ENCODE measurements at places on chromosomes 11 and 22.

DNA sequence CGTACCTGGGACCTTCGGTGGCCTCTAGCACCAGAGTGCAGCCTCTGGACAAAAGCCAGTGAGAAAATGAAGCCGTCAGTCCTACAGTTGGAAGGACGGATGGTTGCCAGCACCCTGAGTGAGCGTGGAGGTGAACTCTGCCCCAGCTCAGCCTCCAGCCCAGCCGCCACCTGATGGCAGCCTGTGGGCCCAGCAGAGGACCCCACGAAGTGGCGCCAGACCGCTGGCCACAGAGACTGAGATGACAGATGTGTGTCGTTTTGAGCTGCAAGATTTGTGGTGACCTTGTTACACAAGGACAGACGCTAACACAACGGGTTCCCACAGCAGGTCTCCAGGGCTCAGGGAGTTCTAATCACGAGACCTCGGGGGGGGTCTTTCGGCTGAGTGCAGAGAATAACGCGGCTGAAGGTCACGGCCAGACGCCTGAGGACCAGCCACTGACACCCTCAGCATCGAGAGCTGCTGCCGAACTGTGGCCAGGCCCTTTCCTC is 75.0 kb downstream of the BRD1 start:
- DNase-seq, result no peak

DNA sequence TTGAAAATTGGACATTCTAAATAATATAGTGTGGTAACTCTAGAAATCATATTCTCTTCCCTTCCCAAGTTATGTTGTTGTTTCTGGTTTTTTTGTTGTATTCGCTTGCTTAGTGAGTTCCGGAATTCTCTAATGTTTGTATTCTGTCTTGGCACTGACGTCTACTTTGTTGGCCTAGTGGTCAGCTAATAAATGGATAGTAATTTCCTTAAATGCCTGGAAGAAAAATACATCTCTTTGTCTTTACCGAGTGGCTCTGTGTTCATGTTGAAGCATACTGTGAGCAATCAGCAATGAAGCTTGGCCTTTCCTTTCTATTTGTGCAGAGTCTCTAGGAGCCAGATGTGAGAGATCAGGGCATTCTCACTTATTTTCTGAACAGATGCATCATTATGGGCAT is 1225.7 kb downstream of the JRKL start:
- no peak for DNase-seq

DNA sequence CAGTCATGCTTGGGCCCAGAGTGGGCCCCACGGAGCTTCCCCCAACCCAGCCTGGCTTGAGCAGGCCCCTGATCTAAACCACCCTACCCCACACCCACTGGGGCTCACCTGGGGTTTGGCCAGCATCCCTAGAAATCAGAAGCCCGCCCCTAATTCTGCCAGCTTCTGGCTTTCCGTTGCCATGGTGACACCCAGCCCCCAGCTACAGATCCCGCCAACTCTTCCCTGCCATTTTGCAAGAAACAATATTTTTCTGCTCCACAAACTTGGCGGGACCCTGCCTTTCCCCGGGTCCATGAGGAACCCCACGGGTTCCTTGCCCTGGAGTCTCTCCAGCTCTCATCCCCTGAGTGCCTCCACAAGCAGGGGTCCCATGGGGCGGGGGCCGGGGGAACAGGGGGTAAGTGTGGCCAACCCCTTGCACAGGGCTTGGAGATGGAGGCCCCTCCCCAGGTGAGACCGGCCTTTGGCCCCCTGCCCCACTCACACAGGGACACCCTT is 90.0 kb downstream of the CDKN1C start:
- DNase-seq, result no peak

GRCh38 chr11:977830-978720 is 52.4 kb downstream of the AP2A2 start:
- DNase-seq, result no peak

DNA sequence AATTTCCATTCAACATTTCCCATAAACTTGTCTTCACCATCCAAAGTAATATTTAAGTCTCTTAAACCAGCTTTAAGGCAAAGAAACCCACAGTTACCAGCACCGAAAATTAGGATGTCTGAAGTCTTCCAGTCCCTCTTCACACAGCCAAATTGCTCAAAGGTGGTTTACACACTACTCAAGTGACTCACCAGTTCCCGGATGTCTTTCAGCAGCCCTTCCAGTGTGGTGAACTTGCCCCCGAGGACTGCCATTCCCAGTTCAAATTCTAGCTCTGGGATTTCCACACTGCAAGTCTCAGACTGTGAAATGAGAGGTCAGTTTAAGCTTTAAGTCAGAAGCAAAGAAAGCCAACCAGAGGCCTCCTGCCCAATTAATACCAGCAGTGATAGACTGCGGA is 5.1 kb downstream of the ZPR1 start:
- no peak for DNase-seq

GRCh38 chr11:73584831-73585230 is 13.1 kb downstream of the FAM168A start:
- no peak for DNase-seq

- no peak for DNase-seq
Observed at GRCh38 chr11:74457356-74457755, 10.0 kb downstream of the KCNE3 start.

GRCh38 chr11:3123761-3124733 is 41.1 kb downstream of the OSBPL5 start:
- no peak for DNase-seq

DNA sequence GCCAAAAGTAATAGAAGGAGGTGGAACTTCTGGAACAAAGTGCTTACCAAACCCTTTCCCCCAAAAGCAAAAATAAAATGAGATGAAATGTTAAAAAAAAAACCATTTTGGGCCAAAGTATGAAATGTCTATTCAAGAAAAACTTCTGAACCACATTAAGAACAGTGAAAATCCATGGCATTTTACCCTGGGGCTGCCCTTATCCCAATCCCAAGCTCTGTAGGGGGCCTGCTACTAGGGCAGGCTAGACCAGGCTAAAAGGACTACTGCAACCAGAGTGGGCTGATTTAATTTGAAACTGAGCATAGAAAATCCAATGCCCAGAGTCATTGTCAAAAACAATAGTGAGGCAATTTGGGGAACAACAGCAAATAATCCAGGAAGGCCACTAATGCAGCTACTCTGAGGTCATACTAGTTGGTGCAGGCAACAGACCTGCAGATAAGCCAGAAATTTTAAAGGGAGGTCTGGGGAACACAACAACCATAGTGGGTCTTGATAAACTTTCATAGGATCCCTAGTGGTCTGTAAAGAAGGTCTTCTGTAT is 99.4 kb downstream of the RELT start:
- no peak for DNase-seq

- no peak for DNase-seq
Observed at GRCh38 chr11:101870510-101870909, 44.3 kb upstream of the CEP126 start.

- no peak for DNase-seq
Observed at GRCh38 chr22:22856364-22856763, 31.3 kb upstream of the IGLL5 start.

GRCh38 chr22:29078036-29078868 is 5.4 kb downstream of the KREMEN1 start:
- no peak for DNase-seq

GRCh38 chr11:69983897-69984438 is 94.1 kb upstream of the ANO1 start:
- DNase-seq, result no peak

DNA sequence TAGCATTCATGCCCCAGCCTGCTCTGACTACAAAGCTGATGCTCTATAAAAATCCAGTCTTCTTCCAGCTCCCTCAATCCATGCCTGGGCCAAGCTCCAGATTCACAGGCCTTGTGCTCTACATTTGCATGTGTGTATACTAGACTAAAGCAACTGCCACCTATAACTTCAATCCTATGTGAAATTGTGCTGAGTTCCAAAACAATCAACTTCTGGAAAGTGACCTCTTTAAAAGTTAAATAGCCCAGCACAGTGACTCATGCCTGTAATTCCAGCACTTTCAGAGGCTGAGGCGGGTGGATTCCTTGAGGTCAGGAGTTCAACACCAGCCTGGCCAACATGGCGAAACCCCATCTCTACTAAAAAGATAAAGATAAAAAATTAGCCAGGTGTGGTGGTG is 114.3 kb upstream of the ZC3H12C start:
- no peak for DNase-seq

- no peak for DNase-seq
Observed at GRCh38 chr11:77117492-77117891, 10.6 kb upstream of the MYO7A start.

- no peak for DNase-seq
Observed at GRCh38 chr11:61616434-61616833, 35.6 kb upstream of the SYT7 start.

DNA sequence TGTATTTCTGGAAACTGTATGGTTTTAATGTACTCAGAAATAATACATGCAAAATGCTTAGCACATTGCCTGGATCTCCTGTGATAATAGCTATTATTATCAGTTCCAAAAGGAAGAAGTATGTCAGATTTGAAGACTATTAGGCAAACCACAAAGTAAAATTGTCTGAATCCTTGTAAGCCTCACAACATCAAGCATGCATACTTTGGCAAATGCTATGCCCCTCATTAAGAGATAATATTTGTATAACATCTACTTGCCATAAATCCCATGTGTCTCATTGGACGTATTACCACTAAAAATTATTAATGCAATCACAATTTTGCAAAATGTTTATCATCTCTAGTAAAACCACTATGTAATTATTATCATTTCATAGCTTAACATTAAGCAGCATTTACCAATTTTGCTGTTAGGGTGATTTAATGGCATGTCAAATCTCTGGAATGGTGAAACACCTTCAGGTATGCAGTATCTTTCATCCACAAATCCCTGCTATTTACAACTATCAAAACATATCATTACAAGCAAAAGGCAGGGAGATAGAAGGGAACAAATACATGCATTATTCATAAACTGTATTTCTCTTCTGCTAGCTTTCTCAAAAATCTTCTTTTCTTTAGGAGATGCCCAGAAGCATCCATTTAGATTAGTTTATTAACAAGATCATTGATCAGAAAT is 974.6 kb upstream of the RAG2 start:
- DNase-seq, result no peak

- no peak for DNase-seq
Observed at GRCh38 chr11:1390569-1391164, 933 bp downstream of the BRSK2 start.

DNA sequence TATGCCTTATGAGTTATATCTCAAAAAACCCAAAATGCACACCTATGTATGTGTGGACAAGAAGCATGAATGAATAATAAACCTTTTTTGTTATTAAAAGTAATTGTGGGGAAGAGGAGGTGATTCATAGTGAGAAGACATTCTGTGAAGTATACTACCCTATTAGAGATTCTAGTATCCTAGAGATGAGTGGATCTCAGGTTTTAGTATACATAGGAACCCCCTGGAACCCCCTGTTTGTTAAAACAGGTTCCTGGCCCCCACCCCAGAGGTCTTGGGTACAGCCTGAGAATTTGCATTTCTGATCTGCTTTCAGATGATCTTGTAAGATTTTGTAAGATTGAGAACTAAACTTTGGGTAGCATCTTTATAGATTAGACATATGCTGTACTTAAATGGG is 17.5 kb downstream of the NUCB2 start:
- no peak for DNase-seq

GRCh38 chr11:64762277-64762673 is 2.5 kb upstream of the PYGM start:
- DNase-seq, result no peak

DNA sequence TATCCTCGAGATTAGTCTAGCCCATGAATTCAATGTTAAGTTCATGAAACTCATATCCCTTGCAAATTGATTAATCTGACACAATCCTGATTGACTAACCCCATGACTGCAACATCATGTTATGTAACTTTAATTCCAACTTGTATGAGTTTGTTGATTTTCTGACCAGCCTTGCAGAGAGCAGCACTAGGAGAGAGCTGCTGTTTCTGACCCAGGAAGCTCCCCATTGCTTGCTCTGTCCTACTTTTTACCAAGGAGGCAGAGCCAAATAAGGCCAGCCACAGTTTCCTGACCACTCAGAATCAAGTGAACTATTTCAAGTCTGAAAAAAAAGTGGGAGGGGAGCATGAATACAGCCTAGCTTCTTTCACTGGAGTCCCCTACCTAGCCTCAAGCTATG is 13.2 kb downstream of the MPZL3 start:
- DNase-seq, result no peak

DNA sequence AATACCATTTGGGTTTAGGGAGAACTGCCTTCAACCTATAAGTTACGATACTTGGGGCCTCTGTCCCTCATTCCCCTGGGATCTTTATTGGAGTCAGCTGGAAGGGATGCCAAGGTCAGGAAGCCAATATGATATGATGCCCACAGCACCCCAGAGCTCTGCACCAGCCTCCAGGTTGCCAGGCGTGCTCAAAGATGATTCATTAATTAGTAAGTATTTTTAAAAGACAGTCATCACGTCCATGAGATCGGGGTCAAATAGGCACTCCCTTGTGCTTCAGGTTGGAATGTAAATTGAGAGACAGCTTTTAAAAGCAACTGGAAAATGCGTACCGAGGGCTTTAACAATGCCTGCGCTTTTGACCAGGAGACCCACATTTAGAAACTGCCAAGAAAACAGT is 57.0 kb upstream of the CD5 start:
- no peak for DNase-seq

- no peak for DNase-seq
Observed at GRCh38 chr11:61369372-61370348, 7.5 kb downstream of the TMEM138 start.

DNA sequence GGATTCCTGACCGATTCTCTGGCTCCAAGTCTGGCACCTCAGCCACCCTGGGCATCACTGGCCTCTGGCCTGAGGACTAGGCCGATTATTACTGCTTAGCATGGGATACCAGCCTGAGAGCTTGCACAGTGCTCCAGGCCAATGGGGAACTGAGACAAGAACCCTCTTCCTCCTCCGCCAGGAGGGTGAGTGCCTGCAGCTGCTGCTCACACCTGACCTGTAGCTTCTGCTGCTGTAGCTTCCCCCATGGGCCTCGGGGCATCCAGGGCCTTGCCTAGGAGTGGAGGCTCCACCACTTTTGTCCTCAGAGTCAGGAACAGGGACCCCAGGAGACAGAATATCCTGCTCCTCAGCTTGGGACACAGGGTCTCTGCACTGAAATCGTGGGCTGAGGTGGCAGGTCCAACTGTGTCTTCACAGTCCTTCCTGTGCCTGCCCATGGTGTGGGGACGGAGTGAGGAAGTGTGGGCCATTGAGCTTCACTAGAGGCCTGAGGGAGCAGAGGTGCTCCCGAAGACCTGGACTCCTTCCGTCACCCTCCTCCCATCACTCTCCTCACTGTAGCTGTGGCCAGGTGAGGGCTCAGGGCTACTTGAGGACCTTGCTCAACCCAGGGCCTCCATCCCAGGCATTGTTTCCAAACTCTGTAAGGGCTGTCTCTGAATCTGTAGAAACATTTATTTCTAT is 103.8 kb downstream of the ZNF280B start:
- no peak for DNase-seq

DNA sequence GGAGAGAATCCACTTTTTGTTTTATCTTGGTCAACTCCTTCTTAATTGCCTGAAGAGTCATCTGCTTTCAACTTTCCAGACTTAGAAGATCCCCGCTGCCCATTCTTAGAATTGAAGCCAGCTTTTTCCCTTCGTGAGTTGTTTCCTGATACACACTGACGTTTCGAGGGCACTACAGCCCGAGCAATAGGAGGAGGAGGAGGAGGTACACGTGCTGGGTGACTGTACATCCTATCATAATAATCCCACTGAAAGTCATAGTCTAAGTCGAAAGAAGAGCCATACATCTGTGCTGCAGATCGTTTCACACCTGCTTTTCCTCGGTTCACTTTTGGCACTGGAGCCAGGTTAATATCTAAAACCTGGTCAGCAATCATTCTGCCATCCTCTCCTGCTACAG is 606.1 kb downstream of the DLG2 start:
- no peak for DNase-seq

Measured in NCI-H1436 (cell line).